ENCODE measurements at places on chromosomes 3 and 15.

DNA sequence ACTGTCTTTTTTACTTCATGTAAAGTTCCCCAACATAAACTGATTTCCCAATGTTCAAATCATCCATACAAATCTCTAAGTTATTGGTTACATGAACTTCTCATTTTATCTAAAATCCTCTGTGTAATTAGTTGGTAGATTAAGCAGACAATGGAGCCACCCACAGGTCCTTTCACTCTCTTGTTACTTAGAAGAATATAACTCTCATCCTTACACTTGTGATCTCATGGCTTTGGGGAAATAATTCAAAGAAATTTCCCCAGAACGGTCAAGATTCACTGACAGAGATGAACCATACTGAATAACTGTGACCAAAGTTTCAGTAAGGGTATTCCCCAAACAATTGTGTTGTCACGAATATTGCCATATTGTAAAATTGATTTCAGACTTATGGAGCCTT lies 1102.6 kb upstream of the EPHA6 start:
- no peak for DNase-seq

DNA sequence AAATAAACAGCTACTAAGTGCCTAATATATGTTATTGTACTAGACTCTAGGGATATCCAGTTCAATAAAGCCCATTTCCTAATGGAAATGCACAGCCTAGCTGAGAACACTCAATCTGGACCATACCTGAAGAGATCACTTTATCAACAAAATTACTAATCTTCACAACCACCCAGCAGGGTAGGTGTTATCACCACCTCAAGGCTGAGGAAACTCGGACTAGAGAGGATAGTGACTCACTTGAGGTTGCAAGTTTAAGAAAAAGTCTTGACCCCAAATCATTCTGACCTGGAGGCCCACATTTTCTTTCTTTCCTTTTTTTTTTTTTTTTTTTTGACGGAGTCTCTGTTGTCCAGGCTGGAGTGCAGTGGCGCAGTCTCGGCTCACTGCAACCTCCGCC lies 3.1 kb upstream of the FMN1 start:
- DNase-seq, result no peak

DNA sequence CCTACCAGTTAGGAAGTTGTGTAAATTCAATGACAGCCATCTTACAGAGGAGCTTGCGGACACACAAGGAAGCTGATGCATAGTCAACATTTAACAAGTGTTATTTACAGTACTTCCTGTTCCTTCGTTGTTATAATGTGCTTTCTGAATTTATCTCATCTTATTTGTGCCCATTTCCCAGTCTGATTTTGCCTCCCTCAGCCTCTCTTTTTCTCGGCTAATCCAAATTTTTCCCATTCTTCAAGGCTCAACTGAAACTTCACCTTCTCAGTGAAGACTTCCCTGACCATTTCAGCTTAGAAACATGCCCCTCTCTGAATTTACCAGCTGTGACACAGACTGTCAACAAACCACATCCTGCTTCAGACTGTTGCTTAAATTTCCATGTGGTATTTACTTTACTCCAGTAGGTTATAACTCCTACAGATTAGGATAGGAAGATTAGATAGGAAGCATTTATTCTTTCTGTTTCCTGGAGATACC lies 55.7 kb upstream of the CP start:
- peak; percentile 92 for DNase-seq

GRCh38 chr3:73225991-73226390 lies 164.5 kb downstream of the EBLN2 start:
- no peak for DNase-seq

- no peak for DNase-seq
These were observed 40.4 kb upstream of the ACKR4 start for GRCh38 chr3:132556508-132557159.

GRCh38 chr3:12948891-12949711 lies 107.7 kb upstream of the RPL32 start:
- peak; percentile 70 for DNase-seq

- no peak for DNase-seq
These were observed 928.9 kb upstream of the NR2F2 start for GRCh38 chr15:95401587-95401986.
